ENCODE measurements at places on chromosomes 13 and 19.

DNA sequence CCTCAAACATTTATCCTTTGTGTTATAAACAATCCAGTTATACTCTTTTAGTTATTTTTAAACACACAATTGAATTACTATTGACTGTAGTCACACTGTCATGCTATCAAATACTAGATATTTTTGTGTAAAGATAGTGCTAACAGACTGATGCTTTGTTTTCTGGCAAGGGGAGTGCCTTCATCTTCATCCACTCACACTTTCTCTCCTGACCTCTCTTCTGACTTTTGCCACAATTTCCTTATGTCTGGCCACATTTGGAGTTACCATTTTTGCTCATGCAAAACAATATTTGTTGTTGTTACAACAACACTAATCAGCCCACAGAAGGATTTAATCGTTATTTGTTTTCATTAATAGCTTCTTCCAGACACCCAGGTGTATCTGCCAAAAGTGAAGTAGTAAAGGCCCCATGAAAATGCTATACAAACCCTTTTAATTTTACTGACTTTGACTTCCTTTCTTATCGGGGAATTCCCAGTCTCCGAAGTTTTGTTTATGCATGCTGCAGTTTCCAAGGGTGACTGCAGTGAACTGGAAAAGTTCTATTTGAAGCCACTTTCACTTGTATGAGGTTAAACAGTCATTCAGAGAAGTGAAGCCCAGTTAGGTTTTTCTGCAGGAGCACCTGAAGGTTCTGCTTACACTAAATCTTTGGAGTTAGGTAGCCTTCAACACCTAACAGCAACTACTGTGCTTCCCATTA lies 66.1 kb upstream of the FRY start:
- DNase-seq: no peak

DNA sequence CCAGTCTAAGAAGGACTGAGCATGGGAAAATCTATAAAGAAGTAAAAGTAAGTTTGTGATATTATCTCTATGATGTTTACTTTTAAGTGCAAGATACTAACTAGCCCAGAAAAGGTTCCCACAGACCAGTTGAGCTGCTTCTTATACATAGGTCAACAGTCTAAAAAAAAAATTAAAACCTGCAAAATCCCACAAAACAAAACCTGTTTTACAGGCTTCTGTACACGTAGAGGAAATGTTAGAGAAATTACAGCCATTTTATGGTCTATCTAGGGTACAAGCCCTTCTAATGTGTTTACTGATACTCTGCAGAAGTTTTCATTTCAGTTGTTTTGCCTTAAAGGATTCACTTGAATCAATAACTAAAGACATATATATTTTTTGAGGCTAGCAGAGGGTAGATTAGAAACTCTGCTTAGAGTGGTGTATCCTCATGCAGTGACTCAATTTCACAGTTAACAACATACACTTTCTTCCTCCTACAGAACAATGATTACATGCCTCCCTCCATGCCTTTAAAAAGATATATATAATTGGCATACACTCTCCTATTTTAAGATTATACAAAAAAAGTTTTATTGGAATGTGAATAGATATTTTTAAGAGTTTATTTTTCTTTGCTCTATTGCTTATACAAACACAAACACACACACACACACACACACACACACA lies 43.9 kb downstream of the CAB39L start:
- DNase-seq: no peak

- no peak for DNase-seq
Measured at GRCh38 chr13:104975272-104975671, 1560.2 kb downstream of the EFNB2 start.

DNA sequence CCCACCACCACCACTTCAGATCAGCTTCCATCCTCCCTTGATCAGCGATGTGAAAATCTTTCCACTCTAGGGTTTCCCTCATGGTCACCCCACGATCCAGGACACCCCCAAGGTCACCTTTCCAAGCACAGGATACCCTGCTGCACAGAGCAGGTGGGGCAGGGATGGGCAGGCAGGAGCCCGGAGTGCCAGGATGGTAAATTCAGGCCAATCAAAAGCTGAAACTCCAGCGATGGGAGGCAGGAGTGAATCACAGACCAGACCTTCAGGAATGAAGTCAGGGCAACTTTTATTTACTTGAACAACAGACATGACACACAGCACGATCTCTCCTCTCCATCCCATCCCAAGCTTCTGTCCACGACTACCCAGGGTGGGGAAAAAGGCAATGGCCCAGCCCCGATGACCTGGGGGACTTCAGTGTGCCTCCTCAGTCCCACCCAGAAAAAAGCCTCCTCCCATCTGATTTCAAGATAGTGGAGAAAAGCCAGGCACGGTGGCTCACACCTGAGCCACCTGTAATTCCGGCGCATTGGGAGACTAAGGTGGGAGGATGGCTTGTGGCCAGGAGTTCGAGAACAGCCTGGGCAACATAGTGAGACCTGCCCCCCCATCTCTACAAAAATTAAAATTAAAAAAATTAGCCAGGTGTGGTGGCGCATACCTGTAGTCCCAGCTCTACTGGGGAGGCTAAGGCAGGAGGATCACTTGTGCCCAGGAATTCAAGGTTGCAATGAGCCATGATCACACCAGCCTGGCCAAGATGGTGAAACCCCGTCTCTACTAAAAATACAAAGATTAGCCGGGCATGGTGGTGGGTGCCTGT lies 39.2 kb downstream of the ZSWIM4 start:
- no peak for DNase-seq

DNA sequence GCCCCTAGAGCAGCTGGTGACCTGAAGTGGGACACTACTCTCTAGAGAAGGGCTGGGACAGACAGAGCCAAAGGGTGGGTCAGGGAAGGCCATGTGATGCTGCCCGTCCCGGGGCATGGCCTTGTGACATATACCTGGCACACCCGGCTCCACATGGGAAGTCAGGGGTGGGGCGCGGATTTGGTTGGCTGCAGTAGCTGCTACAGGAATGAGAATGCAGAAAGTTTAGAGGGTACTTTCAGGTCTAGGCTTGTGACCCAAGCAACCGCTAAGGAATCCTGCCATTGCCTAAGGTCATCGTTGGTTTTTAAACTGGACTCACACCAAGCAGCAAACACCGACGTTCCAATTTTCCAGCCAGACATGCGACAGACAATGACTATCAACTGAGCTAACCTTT lies 25.9 kb downstream of the RCBTB2 start:
- DNase-seq: no peak

DNA sequence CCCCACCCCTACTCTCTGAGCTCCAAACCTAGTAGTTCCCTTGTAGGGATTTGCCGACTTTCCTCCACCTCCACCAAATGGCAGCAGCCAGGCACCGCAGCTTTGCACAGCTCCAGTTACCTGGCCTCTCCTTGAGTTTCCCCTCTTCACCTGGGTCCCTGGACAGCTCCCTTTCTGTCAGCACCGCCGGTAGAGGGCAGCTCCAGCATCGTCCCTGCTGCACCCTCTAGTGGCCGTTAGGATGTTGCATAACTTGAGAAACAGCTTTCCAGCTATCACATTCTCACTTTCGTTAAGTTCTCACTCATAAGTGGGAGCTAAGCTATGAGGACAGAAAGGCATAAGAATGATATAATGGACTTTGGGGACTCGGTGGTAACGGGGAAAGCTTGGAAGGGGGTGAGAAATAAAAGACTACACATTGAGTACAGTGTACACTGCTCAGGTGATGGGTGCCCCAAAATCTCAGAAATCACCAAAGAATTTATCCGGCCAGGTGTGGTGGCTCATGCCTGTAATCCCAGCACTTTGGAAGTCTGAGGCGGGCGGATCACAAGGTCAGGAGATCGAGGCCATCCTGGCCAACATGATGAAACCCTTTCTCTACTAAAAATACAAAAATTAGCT lies 60.4 kb upstream of the OLFM4 start:
- peak; percentile 72 for DNase-seq
